ENCODE measurements at places on chromosomes 3 and 15.

GRCh38 chr3:108218811-108219210 is 3.4 kb downstream of the IFT57 start:
- no peak for DNase-seq

DNA sequence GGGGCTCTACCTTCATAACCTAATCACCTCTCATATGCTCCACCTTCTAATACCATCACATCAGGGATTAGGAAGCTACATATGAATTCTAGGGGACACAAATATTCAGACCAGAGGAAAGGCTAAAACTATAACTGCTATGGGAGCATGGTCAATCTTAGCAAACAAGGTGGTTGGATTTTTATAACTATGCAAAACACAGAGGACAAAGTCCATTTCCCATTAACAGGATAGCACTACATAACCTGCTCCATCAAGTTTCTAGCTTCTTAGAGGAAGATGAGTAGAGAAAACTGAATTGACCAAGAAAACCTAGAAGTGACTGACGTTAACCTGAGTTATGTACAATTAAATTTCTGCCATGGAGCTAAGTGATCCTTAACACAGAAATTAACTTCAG is 398.6 kb downstream of the TBL1XR1 start:
- no peak for DNase-seq

DNA sequence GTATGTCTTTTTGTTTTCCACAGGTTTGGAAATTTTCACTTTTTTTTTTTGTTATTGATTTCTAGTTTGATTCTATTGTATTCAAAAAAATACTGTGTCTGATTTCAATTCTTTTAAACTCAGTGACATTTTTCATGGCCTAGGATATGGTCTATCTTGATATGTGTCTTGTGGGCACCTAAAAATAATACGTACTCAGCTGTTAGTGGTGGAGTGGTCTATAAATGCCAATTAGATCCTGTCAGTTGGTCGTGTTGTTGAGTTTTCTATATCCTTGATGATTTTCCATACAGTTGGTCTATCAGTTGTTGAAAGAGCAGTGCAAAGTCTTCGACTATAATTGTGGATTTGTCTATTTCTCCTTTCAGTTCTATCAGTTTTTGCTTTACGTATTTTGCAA is 61.7 kb downstream of the LSM3 start:
- DNase-seq = no peak

- no peak for DNase-seq
Observed at GRCh38 chr15:45715528-45715927, 80.7 kb downstream of the SQOR start.

DNA sequence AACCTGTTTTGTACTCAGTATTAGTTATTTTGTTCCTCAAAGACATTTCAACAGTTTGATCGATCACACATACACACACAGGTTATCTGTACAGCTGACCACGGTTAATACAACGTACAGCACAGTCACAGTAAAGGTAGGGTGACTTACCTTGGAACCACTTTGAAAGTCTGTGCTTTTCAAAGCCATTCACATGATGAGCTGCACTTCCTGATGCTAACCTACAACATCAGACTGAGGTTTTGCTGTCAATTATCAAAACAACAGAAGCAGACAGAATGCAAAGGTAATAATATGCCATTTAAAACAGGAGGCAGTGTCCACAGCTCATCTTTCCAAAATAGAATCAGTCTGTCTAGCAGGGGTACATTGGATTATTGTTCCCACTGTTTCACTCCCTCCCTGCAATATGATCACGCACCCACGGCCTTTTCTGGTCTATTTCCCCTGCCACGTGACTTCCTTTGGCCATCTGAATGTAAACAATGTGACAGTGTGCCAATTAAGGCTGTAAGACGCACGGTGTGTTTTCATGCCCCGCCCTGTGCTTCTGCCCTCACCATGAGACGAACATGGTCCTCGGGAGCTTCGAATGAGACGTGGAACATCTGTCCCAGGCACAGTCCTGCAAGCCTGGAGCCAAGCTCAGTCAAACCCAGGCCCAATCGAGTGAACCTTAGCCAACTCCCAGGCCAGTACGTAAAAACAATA is 102.4 kb downstream of the FMN1 start:
- DNase-seq = no peak
